Glutamatergic neuron (in vitro differentiated cells): ENCODE measurements at places on chromosomes 4 and X.

DNA sequence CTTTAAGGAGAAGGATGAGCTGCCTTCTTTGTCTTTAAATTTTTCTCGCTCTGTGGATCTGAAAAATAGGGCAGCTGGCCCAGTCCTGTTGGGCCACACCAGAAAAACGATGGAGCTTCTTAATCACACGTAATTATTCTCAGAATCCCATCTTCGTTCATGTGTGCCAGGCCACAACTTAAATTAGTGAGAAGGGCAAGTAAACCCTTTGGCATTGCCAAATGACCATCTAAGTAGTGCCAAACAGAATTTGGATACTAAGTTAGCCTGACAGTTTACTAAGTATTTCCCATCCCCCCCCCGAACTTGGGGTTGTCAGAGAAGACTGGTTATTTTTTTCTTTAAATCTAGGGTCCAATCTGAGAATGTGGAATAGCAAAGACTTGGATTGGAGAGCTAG is 62.0 kb downstream of the CASP3 start:
- DNase-seq: no peak

DNA sequence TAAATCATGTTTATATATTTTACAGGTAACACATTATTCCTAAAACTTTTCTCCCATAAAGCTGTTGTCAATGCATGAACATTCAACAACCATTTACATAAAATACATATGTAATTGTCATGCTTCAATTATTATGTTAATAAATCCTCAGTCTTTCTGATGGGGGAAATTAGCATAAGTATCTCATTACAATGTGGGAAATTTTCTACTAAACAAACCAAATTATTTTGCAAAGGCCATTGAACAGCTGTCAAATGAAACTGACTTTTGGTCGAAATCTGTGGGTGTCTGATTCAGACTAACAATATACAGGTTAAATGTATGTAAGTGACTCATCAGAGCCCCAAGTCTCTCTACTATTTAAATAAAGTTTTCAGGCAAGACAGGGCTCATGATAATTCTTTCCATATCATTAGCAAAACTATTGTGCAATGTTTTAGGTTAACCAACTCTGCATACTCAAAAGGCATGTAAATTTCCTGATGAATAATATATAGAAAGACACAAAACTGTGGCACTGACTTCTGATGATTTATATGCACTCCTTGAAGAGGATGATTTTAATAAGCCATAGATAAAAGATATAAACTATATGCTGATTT is 795.3 kb upstream of the AADAT start:
- no peak for DNase-seq

GRCh38 chr4:17884063-17884462 is 73.3 kb downstream of the NCAPG start:
- DNase-seq: no peak

DNA sequence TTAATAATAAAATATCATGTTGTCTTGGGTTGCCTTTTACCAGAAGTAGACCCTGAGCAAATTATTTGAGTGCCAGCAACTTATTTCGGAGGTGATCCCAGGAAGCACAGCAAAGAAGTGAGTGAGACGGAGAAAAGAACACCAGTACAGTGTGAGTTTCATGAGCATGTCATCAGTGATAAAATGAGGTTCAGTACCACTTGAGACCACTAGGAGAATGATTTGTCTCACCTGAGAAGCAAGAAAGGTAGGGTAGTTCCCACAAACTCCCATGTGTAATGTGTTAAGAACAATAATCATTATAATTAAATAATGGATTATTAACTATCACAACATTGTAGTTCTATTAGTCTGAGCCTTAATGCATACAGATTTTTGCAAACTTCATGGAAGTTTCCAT is 112.8 kb upstream of the DMD start:
- DNase-seq: no peak

DNA sequence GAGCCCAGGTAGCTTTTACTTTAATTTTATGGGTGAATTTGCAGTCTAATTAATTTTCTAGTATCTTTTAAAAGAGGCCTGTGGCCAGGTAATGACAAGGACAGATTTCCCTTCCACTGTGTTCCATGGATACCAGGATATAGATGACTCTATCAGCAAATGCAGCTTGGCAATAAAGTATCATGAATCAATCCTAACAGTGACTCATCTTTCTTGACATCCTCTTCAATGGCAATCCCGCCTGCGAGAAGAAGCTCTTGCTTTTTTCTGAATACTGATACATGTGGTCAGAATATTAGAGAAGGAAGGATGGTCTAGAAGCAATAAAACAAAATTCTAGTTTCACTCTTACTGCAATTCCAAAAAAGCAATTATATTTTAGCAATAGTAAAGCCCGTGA is 267.8 kb downstream of the DTHD1 start:
- DNase-seq: no peak

DNA sequence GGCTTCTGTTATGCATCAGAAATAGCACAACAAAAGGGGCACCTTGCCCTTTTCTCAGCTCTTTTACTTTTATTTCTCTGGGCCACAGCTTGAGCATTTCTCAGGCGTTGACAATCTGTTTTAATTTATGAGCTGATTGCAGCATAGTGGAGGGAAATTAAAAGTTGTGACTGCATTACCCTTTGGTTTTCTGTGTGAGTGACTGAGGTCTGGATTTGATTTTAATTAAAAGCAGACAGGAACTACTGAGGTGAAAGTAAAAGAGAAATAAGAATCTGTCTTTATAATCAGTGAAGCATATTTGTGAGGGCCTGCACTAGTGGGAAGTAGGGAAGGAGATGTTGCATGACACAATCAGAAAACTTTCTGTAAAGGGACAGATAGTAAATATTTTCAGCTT is 43.4 kb upstream of the GEMIN8 start:
- no peak for DNase-seq

DNA sequence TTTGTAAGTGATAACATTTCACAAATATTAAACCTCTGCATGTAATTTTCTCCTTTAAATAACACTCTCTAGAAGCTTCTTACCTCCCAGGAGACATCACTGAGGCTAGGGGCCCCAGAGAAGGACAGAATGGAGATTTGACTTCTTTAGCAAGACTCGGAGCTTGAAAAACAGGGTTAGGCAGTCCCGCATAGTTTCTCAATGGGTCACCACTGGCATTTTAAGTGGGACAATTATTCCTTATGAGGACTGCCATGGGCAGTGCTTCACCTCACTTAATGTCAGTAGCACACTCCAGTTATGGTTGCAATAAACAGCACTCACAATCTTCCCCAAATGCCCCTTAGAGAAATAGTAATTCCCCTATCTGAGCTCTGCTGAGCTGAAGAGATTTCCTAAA is 66.7 kb upstream of the NOCT start:
- no peak for DNase-seq

GRCh38 chr4:22593933-22594332 is 78.1 kb upstream of the ADGRA3 start:
- no peak for DNase-seq

DNA sequence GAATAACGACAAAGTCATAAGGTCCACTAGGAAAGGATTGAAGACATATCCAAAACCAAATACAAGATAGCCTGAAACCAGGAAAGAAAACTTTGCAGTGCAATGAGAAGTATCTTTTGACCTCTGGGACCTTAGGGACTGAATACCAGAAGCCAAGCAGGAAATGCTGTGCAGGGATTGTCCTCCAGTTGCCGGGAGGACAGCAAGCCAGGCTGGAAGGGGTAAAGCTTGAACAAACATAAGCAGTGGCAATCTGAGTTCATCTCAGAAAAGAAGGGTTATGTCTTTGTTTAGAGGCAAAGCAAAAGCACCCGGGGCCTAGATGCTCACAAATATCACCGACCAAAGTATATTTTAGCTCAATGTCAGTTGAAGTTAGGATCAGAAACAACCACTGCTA is 55.3 kb upstream of the VCX start:
- no peak for DNase-seq
